ENCODE measurements at places on chromosomes 5 and 9.

- no peak for DNase-seq
Observed at GRCh38 chr5:149129181-149129580, 12.1 kb upstream of the ABLIM3 start.

DNA sequence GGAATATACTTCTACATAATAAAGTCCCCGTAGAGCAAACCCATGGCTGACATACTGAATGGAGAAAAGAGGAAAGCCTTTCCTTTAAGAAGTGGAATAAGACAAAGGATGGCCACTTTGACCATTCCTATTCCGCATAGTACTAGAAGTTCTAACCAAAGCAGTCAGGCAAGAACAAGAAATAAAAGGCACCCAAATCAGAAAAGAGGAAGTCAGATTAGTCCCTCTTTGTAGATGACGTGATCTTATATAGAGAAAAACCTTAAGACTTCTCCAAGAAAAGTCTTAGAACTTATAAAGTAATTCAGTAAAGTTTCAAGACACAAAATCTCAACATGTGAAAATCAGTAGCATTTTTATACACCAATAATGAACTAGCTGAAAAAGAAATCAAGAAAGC lies 133.9 kb downstream of the GIN1 start:
- DNase-seq = no peak

DNA sequence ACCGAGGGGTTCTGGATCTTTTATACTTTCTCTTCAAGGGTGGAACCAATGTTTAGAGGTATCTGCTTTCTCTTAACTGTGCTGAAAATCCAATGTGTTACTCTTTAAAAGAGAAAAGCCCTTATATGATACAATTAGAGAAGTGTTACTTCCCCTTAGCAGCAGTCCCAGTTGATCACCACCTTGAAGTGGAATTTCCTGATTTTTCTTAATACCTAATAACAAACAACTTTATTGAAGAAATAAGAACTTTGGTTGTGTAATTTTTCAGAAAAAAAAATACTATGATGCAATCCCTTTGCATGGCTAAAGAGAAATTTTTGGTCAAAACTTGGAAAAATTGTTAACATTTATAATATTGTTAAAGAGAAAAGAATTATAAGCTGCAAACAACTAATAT lies 24.7 kb downstream of the SLC1A3 start:
- DNase-seq = no peak

GRCh38 chr5:109645707-109646192 lies 44.0 kb upstream of the MAN2A1 start:
- DNase-seq = no peak

DNA sequence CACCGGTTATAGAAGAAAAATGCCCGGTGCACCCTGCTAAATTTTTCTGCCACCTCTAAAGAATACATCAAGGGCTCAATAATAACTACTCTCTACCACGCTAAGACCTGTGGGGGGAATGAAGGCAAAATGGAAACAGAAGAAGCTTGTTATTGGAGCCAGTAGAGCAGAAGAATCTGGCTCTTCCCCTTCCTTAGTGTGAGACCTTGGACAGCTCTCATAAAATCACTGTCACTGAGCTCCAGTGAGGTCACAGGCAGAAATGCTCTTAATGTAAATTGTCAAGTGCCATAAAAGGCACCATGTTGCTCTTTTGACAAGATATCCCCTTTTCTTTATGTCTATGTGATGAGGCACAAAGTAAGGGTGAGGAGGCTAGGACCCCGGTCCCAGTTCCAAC lies 74.4 kb downstream of the ASTN2 start:
- DNase-seq = no peak

DNA sequence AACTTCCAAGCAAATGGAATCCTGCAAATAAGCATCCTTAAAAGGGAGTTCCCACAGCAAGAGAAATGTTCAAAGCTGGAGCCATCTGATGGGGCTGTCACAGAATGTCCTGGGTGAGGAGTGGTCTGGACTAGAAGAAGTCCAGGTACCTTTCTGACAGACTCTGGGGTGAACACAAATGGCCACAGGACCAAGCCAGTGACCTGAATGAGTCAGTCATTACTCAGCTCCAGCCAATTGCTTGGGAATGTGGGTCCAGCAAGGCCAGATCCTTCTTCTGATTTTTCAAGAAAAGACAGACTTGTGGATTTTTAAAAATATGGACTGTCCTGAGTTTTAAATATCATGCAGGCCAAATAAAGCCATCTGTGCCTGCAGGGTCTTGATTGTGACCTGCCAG lies 30.1 kb downstream of the GALNT10 start:
- DNase-seq = no peak

- no peak for DNase-seq
Observed at GRCh38 chr5:100232736-100233135, 302.4 kb upstream of the FAM174A start.

DNA sequence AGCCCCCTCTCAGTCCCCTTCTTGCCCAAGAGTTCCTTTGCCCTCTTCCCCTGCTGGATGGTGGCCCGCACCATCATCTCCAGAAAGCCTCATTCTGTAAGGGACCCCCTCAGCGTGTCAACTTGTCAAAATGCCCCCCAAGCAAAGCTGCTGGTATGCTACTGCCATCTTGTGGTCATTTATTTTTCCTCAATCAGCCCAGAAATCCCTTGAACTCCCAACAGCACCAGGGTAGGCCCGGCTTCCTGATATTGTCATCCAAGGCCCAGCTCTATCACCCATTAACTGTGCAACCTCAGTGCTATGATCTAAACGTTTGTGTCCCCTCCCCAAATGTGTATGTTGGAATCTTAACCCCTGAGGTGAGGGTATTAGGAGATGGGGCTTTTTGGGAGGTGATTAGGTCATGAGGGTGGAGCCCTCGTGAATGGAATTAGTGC lies 53.2 kb upstream of the FBXW11 start:
- no peak for DNase-seq

DNA sequence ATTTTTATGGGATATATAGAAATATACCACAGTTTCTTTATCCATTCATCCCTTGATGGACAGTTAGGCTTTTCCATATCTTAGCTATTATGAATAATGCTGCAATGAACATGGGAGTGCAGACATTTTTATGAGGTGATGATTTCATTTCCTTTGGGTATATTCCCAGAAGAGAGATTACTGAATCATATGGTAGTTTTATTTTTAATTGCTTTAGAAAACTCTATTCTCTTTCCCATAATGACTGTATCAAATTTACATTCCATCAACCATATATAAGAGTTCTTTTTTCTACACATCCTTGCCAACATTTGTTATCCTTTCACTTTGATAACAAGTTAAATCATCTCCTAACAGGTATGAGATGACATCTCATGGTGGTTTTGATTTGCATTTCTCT lies 821.6 kb downstream of the TLE1 start:
- DNase-seq = no peak

- DNase-seq = peak; percentile 81
Observed at GRCh38 chr9:37922363-37923117, 18.6 kb upstream of the SLC25A51 start.

DNA sequence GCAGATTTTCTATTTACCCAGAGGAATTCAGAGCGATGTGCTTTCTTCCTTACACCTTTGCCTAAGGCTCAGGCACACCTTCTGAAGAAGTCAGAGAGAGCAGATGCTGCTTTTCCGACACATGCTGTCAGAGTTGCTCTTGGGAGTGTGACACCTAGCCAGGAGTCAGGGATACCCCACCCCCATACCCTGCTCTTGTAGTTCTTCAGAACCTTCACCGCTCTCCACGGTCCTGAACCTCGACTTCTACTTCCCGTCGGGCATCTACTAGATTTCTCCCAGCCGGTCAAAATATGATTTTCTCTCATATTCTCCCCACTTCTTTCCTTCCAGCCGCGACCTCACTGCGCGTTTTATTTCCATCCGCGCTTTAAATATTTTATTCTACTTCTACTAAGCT lies 1.7 kb downstream of the GRIN3A start:
- DNase-seq = no peak

- no peak for DNase-seq
Observed at GRCh38 chr5:15864536-15865215, 314.9 kb downstream of the MARCHF11 start.

GRCh38 chr9:131624636-131625507 lies 79.5 kb downstream of the PRRT1B start:
- DNase-seq = no peak

- no peak for DNase-seq
Observed at GRCh38 chr9:27497883-27498417, 26.1 kb upstream of the IFNK start.

GRCh38 chr5:161851691-161852299 lies 3.9 kb downstream of the GABRA1 start:
- no peak for DNase-seq

DNA sequence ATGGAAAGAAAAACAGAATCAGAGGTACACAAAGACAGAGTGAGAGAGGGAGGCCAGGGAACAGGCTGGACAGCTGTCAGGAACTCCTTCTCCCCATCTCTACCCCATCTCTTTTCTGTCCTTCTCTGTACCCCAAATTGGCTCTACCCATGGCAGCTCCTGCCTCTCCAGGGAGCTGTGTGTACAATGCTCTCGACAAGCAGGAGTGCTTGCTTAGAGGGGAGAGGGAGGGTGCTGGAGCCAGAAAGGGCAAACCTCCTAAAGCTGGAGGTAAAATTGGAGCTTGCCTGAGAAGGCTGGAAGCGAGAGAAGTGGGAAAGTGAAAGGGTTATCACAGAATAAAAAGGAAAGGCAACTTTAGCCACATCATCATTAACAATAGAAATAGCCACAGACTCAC lies 6.4 kb downstream of the TPM2 start:
- DNase-seq = no peak

DNA sequence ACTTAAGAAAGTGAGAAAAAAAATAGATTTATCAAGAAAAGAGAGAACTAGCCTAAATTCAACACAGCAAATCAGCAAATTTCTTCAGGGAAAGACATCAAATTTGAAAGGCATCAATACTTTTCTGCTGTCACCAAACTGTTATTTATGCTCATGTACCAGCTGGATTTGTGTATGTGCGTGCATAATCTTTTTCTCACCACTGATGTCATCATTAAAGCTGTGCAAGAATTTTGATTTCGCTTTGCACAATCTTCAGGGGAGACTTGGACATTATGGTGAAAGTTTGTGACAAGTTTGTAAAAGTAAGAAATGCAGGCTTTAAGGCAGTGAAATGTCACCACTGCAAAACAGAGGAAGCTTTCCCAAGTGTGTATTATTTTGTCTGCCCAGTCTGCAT lies 215.4 kb downstream of the SLF1 start:
- DNase-seq = no peak

GRCh38 chr5:164636456-164636855 lies 1131.0 kb downstream of the MAT2B start:
- DNase-seq = no peak

- no peak for DNase-seq
Observed at GRCh38 chr5:93100428-93100827, 480.6 kb downstream of the NR2F1-AS1 start.

DNA sequence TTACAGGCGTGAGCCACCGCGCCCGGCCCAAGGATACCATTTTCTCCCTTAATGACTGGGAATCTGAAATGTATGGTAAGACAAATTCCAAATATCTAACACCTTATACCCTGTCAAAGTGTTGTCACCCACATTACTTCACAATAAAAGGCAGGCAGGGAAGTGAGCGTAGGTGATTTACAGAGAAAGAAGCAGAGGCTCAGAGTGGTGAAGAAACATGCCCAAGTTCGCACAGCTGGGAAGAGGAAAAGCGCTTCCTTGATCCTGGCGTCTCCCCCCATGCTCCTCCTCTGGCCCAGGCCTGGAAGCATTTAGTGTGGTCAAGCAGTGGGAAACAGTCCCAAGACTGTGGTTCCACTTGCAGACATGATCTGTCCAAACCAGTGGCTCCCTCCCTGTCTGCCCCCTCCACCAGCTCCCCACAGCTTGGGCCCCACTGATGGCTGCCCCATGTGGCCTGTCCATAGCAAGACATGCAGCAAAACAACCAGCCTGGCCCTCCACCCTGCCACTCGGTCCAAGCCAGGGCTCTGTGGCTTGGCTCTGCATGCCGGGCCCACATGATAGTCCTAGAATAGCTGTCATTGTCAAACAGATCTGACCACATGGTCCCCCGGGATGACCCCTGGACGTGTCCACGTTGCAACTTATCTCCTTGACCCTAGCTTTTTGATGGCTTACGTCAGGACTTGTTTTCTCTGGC lies 107.2 kb downstream of the TTLL11 start:
- peak; percentile 91 for DNase-seq

All from lower leg skin (tissue), 4 donors.